Neural crest cell (in vitro differentiated cells): ENCODE measurements at places on chromosomes 16 and 17. TPM values are rescaled to one million over a fixed set of nuclear protein-coding genes. Genes with fewer than 3 reads are reported as not detected.

- no peak for DNase-seq
Measured at GRCh38 chr17:72754513-72754912, 338.0 kb downstream of the SLC39A11 start.

DNA sequence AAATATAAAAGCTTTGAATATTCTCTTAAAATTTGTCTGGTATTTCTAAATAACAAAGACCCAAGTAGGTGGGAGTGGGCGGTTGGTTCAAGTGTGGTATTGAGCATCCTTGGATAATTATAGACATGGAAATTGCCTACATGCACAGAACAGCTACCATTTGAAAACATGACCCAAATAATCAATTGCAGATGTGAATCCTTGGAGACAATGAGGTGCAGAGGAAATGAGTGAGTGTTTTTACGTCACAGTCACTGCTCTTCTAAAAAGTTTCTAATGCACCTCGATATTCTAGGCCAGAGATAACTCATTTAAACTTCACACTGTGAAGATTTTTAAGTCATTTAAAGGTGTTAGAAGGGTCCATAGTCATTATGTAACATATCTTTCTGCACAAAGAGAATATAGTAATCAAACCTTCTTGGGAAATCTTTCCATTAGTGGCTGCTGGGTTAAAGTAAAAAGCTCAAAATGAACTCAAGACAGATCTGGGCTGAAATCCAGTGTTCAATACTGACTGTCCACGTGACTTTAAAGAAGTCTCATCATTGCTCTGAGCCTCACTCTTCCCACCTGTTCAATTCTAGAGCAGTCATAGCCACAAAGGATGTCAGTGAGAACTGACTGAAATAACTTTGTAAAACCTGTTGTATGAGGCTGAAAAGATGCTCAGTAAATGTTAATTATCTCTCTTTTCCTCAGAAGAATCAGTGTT is 144.5 kb downstream of the CDH11 start:
- no peak for DNase-seq

- DNase-seq, result no peak
Measured at GRCh38 chr17:58380207-58381123, 28.5 kb upstream of the SUPT4H1 start.

DNA sequence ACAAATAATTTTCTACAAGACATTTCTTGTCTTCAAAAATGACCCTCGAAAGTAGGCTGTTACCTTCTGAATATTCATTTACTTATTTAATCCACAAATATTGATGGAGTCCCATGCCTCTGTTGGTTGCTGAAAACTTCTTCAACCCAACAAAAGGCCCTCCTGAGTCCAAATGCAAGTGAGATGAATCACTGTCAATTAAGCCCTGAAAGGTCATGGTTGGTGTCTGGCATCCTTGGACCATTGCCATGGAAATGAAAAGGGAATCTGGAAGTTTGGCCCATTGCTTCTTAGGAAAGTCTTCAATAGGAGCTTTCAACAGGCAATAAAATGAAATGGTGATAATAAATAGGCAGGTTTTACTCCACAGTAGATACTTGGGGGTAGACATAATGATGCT is 364.7 kb upstream of the DYNLRB2 start:
- no peak for DNase-seq

DNA sequence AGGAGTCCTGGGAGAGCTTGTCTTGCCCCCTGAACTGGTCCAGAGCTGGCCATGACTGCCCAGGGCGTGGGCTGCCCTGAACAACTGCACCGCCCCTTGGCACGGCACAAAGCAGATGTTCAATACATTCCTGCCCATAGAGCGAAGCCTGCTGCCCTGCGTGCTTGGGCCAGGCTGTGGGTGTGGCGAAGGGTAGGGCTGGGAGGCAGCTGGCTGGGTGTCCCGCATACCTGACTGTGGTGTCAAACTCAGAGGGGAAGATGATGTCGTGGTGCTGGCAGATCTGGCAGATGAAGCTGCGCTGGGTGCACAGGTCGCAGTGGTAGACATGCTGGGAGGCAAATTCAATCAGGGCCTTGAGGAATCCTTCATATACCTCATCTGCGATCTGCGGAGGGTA is 124.2 kb upstream of the SMURF2 start:
- no peak for DNase-seq

DNA sequence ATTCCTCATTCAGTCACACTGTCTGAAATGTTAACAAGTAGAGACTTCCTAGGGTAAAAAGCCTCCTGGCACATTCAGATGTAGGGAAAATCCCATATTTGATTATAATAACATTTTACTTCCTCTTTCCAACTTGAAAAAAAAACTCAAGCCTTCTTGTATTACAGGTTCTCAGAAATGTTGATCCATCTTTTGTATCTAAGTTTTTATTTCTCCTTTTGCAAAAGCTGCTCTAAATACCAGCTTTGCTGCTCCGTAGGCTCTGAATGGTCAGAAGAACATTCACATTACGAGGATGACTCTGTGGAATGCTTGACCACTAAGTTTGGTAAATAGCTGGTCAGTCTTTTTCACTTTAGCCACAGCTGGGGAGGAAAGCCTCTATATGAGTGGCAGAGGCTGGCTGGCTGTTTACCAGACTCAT is 13.2 kb upstream of the HEATR6 start:
- DNase-seq, result no peak

- no peak for DNase-seq
Measured at GRCh38 chr17:13474073-13474800, 127.5 kb downstream of the HS3ST3A1 start.

DNA sequence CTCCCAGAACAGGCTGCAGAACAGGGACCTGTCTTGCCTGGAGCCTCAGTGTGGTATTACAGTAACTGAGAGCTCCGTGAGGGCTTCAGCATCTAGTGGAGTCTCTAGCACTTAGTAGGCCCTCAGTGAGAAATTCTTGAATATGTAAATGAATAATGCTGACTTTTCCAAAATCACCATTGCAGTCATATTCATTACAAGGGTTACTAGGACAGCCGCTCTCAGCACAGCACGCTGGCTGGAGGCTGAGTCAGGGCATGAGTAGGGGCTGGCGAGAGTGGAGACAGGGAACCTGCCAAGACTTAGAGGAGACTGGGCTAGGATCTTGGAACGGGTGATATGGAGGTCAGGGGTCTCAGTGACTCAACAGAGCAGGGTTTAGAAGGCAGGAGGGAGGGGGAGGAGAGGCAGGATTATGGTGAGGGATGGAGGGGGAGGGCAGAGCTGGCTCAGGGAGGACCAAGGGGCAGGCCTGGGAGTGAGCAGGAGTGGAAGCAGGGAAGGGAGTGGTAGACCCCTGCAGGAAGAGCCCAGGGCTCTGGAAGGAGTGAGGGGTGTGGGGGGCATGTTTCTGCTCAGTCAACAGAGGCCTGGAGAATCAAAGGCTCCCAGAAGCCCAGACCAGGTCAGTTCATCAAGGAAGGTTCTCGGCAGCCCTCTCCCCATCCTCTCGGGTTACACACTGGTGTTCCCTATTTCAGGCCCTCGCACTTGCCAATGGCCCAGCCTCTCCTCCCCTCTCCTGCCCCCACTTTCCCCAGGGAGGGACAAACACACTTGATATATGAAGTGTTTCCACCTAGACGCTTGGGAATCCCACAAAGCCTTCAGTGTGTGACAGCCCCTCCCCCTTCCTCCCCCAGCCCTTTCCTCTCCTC is 42.3 kb downstream of the FZD2 start:
- no peak for DNase-seq

DNA sequence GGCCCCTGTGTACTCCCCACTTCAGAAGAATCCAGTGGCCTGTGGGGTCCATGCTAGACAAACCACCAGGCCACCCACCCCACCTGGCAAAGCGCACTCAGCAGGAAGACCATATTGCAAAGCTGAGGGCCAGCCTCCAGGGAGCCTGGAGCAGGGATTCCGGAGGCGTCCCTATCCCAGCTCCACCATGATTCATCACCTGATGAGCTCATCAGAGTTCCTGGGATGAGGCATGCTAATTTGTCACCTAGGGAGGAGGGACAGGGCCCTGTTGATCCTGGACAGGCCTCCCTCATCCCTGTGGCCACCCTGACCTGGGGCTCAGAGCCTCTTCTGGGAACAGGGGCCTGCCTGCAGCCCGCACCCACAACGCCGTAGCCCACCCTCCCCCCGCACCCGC is 131.6 kb upstream of the PLCG2 start:
- DNase-seq, result no peak

DNA sequence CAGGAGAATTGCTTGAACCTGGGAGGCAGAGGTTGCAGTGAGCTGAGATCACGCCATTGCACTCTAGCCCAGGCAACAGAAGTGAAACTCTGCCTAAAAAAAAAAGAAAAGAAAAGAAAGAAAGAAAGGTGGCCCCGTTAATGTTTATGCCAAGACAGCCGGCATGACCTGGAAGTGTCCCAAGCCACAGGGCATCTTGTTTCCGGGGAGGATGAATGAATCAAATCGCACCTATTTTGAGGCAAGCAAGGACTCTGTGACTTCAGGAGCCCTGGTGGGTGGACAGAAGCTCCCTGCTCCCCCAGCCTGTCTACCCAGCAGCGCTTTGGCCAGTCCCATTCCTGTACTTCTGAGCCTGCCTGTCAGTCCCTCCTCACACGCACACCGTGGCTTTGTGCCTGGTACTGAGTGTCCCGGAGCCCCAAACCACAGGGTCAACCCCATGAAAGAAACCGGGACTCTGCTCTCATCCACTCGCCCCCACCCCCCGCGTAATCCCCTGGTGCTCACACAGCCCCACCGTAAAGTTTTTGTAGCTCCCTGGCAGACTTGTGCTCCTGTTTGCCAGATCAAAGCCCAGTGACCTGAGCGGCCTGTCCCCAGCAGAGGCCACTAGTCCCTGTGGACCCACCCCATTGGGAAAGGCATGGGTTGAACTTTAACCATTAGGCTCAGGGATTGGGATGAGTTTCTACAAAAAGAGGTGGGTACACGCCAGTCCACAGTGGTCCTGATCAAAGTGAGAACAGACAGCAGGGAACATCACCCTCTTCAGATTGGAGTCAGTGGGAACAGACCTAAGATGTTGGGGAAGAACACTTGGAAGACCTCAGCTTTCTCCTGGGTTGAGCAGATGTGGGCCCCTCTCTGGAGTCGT is 19.3 kb downstream of the CD2BP2 start:
- no peak for DNase-seq

DNA sequence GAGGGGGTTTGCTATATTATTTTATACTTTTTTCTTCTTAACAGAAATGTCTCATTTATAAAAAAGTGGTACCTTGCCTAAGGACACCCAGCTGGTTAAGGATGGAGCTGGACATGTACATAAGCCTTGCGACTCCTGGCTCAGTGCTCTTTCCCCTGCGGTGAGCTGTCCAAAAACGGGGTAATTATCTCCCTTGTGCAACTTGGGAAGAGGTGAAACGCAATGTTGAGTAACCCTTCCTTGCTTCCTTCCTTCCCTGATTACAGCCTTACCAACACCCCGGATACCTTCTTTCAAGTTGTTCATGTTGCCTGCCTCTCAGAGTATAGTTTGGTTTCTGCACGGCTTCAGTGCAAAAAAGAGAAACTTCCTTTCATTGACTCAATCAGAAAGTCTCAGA is 94.1 kb upstream of the XYLT1 start:
- DNase-seq, result no peak

DNA sequence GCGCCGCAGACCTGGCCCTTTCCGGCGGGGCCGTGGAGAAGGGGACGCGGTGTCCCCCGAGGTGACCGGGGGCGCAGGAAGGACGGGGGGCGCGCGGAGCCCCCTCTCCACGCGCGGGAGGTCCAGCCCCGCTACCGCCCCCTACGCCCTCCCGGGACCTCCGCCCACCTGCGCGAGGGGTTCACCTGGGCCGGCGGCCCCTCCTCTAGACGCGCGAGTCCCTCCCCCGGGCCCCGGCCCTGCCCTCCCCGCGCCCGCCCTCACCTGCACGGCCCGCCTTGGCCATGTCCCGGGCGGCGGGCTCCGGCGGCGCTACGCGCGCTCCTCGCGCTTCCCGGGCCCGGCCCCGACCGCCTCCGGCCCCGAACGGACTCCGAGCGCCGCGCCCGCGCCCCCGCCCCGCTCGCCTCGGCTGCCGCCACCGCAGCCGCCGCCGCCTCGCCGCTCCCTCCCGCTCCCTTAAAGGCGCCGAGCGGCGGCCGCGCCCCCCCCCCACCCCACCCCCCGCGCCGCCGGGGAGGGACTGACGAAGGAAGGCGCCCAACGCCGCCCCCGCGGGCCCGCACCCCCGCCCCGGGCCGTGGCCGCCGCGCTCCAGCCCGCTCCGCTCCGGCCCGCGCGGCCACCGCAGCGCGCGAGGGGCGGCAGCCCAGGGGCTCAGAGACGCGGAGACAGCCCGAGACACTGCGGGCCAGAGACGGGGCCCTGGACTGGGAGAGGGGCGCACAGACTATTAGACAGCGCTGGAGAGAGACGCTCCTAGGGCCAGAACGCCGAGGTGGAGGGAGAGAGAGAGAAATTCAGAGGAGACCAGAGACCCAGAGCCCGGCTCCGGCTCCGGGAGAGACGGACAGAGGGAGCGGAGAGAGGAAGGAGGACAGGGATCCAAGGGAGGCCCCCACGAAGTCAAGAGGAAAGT is at the start of gene PITPNM3:
TSS of gene PITPNM3 (minus strand) at position 435 of the 919 bp plus-strand sequence. CDS start at position 286, 149 bp downstream.
- no peak for DNase-seq

DNA sequence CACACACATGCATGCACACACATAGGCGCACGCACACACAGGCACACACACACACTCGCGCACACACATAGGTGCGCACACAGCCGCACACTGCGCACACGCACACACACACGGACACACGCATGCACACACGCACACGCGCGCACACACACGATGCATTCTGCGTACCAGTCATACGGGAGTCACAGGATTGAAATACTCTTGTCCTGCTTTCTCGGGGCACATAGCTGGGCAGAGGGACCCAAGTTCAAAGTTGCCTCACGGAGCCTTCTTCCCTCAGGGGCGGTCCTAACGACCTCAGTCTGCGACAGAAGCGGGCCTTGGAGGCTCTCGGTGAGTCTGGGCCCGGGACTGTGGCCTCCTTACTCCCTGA is 56.0 kb downstream of the MRM1 start:
- no peak for DNase-seq

The KLHL10 gene
- total RNA-seq, result not detected in 2 replicates

The KRT20 gene
- total RNA-seq, result not detected in 2 replicates

The CRISPLD2 gene
- 0.61 and 0.71 TPM in 2 replicates for total RNA-seq

The KIAA0513 gene
- 10.3 TPM in 2 replicates for total RNA-seq

The SALL1 gene
- total RNA-seq, result 79.4 and 85.7 TPM in 2 replicates
